Naive thymus-derived CD8-positive, alpha-beta T cell (primary cell): ENCODE measurements at places on chromosomes 6 and 20. TPM values are rescaled to one million over a fixed set of nuclear protein-coding genes. Genes with fewer than 3 reads are reported as not detected.

SLC2A10 gene
- 0.83 TPM for total RNA-seq

GRCh38 chr20:7147220-7147601 is 379.7 kb downstream of the BMP2 start:
- DNase-seq: no peak

HLA-F gene
- total RNA-seq: 717 TPM

- no peak for DNase-seq
Observed at GRCh38 chr6:137795501-137795900, 71.6 kb upstream of the TNFAIP3 start.

DNA sequence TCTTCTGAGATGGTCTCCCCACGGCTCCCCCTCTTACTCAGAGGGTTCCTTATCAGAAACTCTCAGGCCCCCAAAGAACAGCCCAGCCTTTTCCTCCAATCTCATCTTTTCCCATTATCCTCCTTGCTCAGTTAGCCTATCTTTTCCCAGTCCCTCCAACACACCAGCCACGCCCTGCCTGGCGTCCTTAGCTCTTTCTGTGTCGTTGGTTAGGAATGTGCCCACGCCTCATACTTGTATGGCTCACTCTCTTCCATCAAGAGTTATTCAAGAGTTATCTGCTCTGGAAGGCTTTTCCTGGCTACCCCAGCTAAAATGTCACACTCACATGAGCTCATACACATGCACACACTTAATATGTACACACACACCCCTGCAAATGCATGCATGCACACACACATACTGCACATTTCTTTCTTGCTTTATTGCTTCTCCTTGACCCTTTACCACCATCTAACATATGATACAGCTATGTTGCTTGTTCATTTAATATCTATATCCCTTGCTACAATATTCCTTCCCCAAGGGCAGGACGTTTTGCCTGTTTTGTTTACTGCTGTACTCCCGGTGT is 37.6 kb downstream of the SLC2A10 start:
- DNase-seq: no peak

TRIM39 gene
- total RNA-seq: 22.1 TPM

DNA sequence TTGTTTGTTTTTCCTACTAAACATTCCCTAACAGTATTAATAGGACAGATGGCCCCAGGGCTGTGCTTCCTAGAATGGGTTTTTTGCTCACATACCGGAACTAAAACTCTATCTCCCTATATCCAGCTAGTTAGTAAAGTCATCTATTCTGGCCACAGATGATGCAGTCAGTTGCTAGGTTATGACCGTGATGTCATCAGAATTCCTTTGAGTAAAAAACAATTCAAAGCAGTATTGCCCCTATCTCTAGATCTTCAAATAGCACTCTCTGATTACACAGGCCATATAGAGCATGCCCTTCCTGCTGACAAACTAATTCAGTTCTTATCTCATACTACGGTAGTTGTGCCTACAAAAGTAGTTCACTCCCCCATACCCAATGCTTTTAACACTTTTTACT is 17.9 kb upstream of the ZNF451 start:
- DNase-seq: no peak

DNA sequence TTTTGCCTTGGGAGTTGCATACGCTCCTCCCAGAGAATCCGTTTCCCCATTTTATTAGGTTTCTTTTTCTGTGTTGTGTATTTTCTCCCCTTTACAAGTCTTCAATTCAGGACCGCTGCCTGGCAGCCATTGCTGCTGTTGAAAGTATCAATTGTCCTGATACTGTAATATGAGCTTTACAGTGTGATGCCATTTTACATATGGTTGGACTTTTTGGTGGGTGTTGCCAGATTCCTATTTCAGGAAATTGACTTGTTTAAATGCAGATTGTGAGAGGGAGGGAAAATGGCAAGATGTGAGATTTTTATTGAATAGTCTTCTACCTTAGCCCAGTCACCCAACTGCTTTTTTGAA is 1.2 kb downstream of the PANK2 start:
- no peak for DNase-seq

GRCh38 chr6:127518191-127518709 is 885 bp downstream of the MTCL3 start:
- DNase-seq: no peak

GRCh38 chr20:46578745-46579144 is 28.3 kb upstream of the OCSTAMP start:
- no peak for DNase-seq

DNA sequence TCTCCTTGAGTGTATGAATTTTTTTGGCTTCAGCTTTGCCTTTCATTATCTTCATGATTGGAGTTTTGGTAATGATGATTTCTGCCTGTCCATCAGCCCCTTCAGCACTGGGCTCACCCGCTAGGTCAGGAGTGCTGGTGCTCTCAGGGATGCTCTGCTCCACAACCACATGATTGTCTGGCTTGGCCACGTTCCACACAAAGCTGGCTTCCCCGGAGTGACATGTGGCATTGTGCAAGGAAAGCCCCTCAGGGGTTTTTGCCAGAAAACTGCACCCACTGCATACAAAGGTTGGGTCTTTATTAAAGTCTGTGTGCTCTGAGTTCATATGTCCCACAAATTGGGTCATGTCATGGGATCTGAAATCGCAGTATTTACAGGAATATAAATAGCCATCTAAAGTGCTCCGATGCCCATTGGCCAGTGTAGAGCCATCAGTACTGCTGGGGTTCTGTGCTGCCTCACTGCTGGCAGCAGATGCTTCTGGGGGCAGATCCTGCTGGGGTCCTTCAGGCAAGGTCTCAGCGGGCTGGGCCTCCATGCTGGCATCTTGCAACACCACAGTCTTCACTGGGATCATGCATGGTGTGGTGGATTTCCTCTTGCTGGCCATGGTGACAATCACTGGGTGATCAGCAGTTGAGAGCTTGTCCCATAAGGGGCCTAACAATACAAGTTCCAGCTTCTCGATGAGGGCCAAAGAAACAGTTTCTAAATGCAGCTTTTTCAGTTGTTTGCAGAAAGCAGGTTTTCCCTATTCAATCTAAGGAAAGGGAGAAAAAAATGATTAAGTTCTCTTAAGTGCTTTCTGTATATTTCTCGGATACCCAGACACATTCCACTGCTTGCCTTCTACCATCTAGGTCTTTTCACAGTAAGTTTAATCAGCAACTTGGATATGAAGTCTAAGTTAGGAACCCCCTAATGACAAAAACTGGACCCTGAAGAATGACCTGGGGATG is 67.2 kb downstream of the PLCG1 start:
- no peak for DNase-seq
